ENCODE measurements at places on chromosomes 2 and 18. TPM values are rescaled to one million over a fixed set of nuclear protein-coding genes. Genes with fewer than 3 reads are reported as not detected.

The DHX57 gene
- total RNA-seq: 40.8 TPM

The REG1B gene
- not detected for total RNA-seq

The SEC11C gene
- total RNA-seq: 39.1 TPM

The SPP2 gene
- total RNA-seq: not detected

The UGT1A5 gene
- total RNA-seq: 0.16 TPM

The MROH2A gene
- total RNA-seq: not detected

The RND3 gene
- total RNA-seq: 82.1 TPM

The MYO3B gene
- total RNA-seq: 9.1 TPM

The NT5C1B gene
- not detected for total RNA-seq

The CNRIP1 gene
- 38.9 TPM for total RNA-seq

The CYP1B1 gene
- 116 TPM for total RNA-seq

The BOLL gene
- total RNA-seq: 0.27 TPM

The C2orf66 gene
- total RNA-seq: 0.55 TPM

The OSR1 gene
- total RNA-seq: 12.0 TPM

The ITPRID2 gene
- total RNA-seq: 160 TPM

The QPCT gene
- 12.0 TPM for total RNA-seq

The TMEM247 gene
- not detected for total RNA-seq

The REEP1 gene
- 34.9 TPM for total RNA-seq

The PID1 gene
- total RNA-seq: 31.1 TPM

The DPP10 gene
- total RNA-seq: 22.3 TPM

The PPIL3 gene
- 49.1 TPM for total RNA-seq

The CELF4 gene
- total RNA-seq: 41.2 TPM

The SCG2 gene
- 9.6 TPM for total RNA-seq

The VPS4B gene
- total RNA-seq: 41.8 TPM

The IL1F10 gene
- total RNA-seq: not detected

The RTP5 gene
- total RNA-seq: not detected

The REV1 gene
- 108 TPM for total RNA-seq

The CDH20 gene
- total RNA-seq: 36.9 TPM

The COX5B gene
- total RNA-seq: 90.7 TPM

The ATP6V1B1 gene
- total RNA-seq: 24.9 TPM

The ZC3H6 gene
- total RNA-seq: 31.9 TPM

The PKDCC gene
- total RNA-seq: 143 TPM
